NCI-H1417 treated with DMSO at 0.1 percent for 48 hours (cell line): ENCODE measurements at places on chromosomes 5 and 9.

DNA sequence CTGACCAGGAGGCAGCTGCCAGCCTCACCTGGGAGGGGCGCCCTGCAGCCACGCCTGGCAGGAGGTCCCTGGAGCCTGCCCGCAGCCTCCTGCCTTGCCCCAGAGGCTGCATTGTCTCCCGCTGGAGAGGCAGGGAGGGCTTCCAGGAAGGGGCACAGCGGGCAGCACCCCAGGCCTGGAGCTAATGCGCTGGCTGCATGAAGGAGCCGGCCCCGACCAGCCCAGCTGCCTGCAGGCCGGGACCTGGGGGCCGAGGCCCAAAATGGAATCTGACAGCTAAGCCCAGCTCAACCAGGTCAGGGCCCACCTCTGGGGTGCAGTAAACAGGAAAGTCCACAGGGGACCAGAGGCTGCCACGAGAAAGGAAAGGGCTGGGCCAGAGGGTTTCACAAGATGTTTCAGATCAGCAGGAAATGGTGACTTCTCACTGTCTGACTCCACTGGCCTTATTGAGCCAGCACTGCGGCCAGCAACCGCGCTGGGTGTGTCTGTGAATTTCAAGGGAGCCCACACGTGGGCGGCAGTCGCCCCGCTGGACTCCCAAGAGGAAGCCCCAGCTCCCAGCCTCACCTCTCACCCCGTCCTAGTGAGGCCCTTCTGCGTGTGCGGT, 18.6 kb upstream of the NOTCH1 start:
- no peak for DNase-seq

GRCh38 chr9:128070874-128071273, 2.8 kb downstream of the SLC25A25 start:
- no peak for DNase-seq

DNA sequence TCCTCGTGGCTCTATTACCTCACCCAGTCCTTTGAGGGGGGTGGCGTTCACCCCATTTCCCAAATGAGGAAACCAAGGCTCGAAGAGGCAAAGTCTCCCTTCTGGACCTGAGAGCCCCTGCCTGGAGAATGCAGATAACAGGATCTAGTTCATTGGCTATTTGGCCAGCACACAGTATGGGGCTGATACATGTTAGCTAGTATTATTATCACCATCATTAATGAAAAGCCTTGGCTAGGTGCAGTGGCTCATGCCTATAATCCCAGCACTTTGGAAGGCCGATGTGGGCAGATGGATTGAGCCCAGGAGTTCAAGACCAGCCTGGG, 4.3 kb downstream of the SH3GLB2 start:
- DNase-seq, result no peak

DNA sequence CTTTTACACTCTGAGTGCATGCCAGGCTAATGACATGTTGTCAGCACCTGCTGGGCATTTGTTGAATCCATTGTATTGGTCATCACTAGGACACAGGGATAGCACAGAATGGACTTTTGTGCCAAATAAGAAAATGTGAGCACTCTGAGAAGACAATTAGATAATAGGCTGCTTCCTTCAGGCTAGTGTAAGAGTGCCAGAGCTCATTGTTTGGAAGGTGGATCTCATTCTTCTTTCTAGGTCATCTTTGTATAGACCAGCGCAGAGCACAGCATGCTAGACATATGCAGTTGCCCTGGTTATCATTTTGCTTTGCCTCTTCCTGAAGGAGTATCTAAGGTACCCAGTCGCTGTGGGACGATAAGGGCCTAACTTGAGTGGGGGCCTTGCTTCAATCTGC, 493.4 kb upstream of the COX7C start:
- no peak for DNase-seq

- no peak for DNase-seq
Observed at GRCh38 chr9:137057545-137057944, 3.7 kb upstream of the ENTPD2 start.

- no peak for DNase-seq
Observed at GRCh38 chr9:117427357-117427913, 12.6 kb upstream of the ASTN2 start.

- DNase-seq, result no peak
Observed at GRCh38 chr5:135718651-135719050, 115.8 kb upstream of the SLC25A48 start.

GRCh38 chr9:132231019-132231701, 69.3 kb downstream of the NTNG2 start:
- DNase-seq, result no peak

DNA sequence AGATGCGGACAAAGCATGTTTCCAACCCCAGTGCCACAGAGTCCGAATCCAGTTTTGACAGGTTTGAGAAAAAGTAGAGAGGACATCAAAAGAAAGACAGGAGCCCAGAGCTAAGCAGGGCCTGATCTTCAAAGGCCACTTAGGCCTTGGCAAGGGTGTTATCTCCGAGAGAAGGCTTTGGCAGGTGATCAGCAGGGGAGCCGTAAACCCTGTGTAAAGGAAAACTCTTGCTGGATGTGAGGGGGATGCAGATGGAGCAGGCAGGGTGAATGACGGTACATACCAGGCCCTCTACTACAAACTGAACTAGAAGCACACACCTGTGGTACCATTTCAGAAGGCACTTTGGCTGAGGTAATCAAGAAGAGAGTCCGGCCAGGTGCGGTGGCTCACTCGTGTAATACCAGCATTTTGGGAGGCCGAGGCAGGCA, 1.4 kb upstream of the HNRNPH1 start:
- no peak for DNase-seq

- no peak for DNase-seq
Observed at GRCh38 chr5:66436721-66437120, 159.5 kb upstream of the MAST4 start.

- DNase-seq, result no peak
Observed at GRCh38 chr9:126614088-126614454, 343 bp downstream of the LMX1B start.

DNA sequence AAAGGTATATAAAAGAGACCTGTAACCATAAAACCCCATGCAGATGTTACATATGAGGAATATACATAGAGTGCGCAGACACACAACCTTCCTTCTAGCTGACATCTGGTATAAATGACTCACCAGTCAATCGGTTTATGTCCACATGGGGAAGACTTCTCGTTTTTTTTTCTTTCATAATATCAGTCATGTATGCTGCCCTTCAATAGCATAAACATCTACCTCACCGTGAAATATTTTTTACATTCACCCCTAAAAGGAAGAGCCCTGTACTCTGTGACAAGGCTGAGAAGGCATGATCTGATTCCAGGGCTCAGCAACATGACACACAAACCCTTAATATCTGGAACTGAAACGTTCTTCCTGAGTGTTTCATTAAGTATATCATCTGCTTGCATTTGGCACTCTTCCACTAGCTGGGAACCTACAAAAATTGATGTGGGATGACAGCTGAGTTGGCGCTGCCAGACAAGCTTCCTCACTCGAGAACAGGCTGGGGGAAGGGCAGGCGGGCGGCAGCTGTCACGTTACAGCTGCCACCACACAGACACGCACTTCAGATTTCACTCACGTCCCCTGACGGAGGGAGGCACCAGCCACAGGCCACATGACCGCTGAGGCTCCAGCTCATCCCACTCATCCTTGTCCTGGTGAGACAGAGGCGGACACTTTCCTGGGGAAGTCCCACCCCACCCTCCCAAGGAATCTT, 74.2 kb downstream of the SHB start:
- no peak for DNase-seq

DNA sequence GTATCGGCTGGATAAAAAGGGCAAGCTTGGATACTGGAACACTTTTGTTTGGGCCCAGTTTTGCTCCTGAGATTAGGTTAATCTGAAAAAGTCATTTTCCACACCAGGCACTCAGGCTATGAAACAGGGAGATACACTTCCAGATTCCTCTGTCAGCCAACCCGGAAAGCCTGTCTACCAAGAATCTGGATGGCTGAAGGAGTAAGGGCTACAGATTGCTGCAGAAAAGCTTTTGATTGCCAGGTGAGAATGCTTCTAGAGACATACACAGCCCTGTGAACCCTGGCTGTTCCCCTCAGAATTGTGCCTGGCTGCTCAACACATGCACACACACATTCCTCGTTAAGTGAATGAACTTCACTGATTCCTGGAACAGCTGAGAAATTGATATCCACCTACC, 114.4 kb downstream of the PSD2 start:
- no peak for DNase-seq

GRCh38 chr9:37715991-37716505, 37.6 kb upstream of the TRMT10B start:
- no peak for DNase-seq

GRCh38 chr5:4480528-4481349, 659.4 kb upstream of the ADAMTS16 start:
- DNase-seq, result no peak

- no peak for DNase-seq
Observed at GRCh38 chr9:126171641-126172040, 155.0 kb upstream of the MVB12B start.

- no peak for DNase-seq
Observed at GRCh38 chr5:138926688-138927448, 51.7 kb upstream of the LRRTM2 start.

GRCh38 chr5:7827610-7828009, 23.3 kb downstream of the CFAP90 start:
- no peak for DNase-seq

- no peak for DNase-seq
Observed at GRCh38 chr9:135827866-135828580, 79.3 kb downstream of the CAMSAP1 start.

GRCh38 chr9:107169796-107170195, 113.3 kb upstream of the RAD23B start:
- no peak for DNase-seq

GRCh38 chr5:160919626-160920025, 67.6 kb upstream of the ATP10B start:
- no peak for DNase-seq
